ENCODE measurements at places on chromosomes 1 and 21.

- no peak for DNase-seq
Observed at GRCh38 chr1:44101328-44101727, 17.3 kb upstream of the KLF17 start.

GRCh38 chr1:189804352-189804751, 673.3 kb downstream of the BRINP3 start:
- DNase-seq = no peak

- DNase-seq = no peak
Observed at GRCh38 chr21:31974454-31974985, 101.7 kb downstream of the HUNK start.

DNA sequence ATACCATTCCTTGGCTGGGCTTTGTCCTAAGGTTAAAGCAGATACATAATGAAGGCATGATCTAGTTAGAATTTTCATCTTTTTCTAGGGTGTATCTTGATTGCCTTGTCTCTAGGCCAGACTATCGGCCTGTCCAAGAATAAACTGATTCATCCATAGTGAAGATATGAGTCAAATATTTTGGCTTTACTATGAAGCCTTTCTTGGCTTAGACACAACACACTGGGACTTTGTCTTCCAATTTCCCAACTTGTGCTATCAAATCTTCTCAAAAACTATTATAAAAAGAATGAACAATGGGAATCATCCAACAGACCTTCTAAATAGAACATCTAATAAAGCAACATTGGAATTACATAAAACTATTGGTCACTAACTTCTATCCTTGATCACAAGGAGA, 64.8 kb downstream of the WARS2 start:
- DNase-seq = no peak

GRCh38 chr1:51491166-51491981, 27.7 kb downstream of the EPS15 start:
- no peak for DNase-seq

DNA sequence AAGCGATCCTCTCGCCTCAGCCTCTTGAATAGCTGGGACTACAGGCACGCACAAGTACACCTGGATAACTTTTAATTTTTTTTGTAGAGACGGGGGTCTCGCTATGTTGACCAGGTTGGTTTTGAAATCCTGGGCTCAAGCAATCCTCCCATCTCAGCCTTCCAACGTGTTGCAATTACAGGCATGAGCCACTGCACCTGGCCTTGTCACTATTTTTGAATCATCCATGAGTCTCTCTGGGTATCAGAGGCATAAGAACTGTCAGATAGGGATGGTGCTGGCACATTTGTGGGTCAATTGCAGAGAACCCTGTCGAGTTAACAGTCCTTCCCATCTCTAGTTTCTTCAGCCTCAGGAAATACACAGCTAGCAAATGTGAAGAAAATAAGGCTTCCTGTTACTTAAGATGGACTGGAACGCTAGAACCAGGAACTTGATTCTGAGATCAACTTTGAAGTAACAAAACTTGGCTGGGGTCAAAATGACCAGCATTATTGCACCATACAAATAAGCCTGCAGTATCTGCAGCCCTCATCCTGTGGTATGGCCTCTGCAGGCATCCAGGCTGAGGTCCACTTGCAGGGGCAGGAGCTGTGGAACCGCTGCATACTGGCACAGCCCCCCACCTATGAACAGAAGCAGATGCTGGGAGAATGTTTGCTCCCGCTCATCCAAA, 124.3 kb upstream of the GADD45A start:
- DNase-seq = no peak

DNA sequence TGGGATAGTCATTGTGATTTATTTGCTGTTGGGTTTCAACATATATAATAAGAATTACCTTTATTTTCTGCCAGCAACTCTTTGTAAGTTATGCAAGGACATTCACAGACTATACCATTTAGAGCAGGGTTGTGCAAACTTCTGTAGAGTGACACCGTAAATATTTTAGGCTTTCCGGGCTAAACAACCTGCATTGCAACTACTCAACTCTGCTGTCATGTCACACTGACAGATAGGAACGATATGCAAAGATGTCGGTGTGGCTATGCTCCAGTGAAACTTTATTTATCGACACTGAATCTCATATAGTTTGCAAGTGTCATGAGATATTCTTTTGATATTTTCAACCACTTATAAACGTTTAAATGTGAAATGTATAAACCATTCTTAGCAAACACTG, 210.4 kb downstream of the BACH1 start:
- no peak for DNase-seq

DNA sequence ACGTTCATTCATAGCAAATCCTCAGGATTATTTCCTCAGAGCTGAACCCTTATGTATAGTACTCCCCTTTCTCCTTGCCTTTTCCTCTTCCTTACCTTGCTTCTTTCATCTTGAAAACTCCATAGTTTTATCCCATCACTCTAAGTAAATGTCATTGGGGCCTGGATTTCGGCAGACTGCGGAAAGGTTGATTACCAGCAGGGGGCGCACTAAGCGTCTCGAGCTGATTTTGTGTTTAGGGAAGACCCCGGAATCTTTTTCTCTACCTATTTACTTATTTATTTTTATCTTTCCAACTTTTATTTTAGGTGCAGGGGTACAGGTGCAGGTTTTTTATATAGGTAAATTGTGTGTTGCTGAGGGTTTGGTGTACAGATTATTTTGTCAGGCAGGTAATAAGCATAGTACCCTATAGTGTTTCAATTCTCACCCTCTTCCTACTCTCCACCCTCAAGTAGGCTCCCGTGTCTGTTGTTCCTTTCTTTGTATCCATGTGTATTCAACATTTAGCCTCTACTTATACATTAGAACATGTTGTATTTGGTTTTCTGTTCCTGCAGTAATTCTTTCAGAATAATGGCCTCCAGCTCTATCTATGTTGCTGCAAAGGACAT, 11.4 kb upstream of the MTARC1 start:
- peak; percentile 35 for DNase-seq

DNA sequence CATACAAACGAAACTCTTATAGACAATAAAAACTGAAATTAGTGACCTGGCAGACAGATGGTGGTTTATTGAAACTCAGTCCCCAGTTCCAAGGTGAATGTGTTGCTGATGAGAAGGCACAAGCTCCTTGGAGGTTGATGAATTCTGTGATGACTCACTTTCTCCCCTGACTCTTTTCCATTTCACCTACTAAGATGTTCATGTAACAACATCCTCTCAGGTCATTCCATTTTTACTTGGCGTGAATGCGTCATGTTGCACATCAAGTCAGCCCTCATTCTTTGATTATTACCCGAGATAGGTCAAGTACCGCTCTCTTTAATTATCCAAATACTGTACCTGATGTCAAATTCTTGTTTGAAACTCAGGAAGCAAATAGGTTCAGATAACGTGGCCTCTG, 10.1 kb upstream of the IL10RB start:
- DNase-seq = no peak

DNA sequence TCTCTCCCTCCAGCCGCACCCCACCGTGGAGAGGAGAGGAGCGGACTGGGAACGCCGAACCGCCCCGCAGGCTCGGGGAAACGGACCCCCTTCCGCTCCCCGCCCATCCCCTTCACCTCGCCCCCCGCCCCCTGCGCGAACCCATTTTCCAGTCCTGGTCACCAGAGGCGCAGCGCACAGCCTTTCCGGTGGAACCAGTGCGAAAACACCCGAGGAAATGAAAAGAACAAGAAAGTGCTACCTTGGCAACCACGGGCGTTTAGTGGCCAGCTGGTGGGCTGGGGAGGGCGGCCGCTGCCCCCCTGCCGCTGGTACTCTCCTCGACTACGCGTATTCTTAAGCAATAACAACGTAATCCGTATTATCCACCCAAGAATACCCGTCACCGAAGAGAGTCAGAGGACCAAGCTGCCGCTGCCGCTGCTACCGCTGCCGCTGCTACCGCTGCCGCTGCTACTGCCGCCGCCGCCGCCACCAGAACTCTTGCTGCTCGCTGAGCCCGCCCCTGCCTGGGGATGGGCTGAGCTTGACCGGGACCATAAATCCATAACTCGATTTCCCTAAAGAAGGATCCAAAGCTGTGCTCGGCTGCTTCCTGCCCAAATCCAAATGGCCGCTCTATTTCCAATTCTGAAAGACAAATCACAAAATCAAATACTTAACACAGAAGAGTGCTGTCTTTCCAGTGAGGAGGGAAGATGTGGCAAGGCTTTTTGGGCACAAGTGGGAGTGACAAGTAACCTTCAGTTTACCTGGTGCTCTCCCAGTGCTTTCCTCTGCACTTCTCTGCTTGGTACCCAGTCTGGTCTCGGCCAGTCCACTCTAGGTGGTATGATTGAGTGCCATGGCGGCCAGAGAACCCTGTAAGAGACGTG, 125.2 kb upstream of the DPYD start:
- no peak for DNase-seq

- no peak for DNase-seq
Observed at GRCh38 chr1:167418391-167418790, 99.9 kb downstream of the CD247 start.

- peak; percentile 47 for DNase-seq
Observed at GRCh38 chr1:46301808-46302640, 1.4 kb downstream of the LRRC41 start.

DNA sequence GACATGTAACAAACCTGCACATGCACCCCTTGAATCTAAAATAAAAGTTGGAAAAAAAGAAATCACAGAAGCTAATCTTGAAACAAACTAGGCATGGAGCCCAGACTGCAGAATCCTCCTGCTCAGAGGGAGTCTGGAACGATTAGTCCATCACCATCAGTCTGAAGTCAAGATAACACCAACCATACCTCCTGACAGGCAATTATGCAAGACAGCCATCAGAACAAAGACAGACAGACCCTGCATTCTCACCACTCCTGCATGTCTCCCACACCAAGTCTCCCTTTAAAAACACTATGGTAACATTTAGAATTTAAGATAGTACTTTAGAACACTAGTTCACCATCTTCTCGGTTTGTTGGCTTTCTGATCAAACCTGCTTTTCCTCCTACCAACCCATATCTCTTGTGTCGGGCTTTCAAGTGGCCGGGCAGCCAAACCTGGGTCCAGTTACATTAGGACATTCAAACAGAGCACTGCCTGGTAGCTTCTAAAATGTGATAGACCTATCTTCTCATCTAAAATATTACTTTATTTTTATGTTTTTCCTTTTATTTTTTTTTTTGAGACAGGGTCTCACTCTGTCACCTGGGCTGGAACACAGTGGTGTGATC, 10.1 kb downstream of the YARS1 start:
- no peak for DNase-seq

DNA sequence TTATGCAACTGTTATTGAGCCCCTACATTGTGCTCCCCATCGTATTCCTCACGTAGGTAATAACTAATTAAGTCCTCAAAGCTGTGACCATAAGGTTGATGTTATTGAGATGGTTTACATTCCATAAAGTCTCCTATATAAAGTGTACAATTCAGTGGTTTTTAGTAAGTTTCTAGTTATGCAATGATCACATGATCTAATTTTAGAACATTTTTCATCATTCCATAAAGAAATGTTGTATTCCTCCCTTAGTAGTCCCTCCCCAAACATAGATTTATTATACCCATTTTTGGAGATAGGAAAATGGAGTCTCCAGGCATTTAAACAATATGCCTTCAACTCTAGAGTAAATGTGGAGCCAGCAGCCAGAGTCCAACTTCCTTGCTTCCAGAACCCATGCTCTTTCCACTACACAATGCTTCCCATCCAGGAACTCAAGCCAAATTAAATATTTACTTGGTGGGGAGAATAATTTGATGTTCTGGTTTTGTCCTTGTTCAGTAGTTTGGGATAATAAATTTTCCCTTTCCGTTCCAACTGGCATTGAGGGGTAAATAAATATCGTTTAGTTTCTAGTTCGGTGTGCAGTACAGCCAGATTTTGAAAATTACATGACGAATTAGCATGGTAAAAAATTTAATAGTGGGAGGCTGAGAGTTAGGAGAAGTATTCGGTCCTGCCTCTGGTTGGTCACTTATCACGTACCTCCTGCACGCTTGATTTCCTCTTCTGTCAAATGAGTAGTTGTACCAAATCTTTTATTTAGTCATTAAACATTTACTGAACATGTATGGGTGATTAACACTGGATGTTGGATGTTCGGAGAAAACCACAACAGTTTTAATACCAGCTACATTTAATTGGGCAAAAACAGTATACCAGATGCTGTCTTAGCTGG, 66.3 kb downstream of the CACHD1 start:
- no peak for DNase-seq

GRCh38 chr1:48803474-48803873, 26.8 kb upstream of the BEND5 start:
- DNase-seq = no peak

GRCh38 chr1:197774466-197775281, 606 bp downstream of the DENND1B start:
- peak; percentile 31 for DNase-seq

DNA sequence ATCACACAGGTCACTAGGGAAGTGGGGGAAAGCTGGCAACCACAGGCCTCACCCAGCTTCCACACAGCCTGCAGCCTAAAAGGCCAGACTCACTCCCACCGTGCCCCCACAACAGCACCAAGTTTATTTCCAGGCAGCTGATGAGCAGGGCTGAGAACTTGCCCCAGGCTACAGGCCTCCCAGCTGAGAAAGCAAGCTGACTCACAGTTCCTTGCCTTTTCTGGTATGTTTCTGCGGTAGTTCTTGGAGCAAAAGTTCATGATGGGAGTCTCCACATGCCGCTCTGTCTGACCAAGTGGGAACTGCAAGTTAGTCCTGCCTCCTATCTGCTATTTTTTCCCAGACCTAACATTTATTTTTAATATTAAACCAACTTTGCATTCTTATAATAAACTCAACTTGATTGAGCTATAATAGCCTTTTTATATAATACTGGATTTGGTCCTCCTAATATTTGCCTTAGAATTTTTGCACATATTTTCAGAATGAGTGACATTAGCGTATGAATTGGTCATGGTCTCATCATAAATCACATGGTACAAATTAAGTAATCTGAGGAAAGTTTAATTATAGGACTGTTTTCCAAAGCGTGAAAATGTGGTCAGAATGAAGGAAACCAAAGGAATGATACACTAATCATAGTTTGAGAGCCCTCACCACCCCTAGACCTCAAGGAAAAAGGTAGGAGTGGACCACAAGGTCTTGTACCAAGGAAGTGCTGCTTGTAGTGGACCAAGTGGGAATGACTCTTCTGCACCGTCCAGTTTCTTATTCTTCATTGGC, 30.7 kb downstream of the RPAP2 start:
- DNase-seq = no peak

DNA sequence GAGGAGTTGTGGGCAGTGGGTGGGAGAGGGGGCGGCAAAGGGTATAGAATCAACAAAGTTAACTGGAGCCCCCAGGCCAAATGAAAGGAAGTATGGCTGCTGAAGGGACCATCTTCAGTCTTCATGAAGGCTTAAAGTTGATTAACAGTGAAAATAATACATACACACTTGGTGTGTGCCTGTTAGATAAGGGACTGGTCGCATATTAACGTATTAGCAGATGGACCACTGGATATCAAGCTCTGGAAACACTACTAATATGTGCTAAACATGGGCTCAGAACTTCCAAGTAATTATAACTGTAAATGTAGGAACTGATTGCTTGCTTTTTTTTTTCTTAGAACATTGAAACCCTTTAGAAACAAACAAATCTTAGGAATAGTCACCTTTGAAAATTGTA, 224.7 kb upstream of the KIAA0040 start:
- no peak for DNase-seq

GRCh38 chr1:163351912-163352311, 30.2 kb downstream of the NUF2 start:
- DNase-seq = no peak

- DNase-seq = no peak
Observed at GRCh38 chr1:97061604-97062003, 340.0 kb downstream of the PTBP2 start.
